ENCODE measurements at places on chromosomes 7 and 10. TPM values are rescaled to one million over a fixed set of nuclear protein-coding genes. Genes with fewer than 3 reads are reported as not detected.

CAPZA2 gene
- total RNA-seq, result 178 TPM

ZSCAN25 gene
- total RNA-seq, result 9.3 TPM

ANLN gene
- total RNA-seq, result 80.4 TPM

LRGUK gene
- total RNA-seq, result 0.60 TPM

PNLIP gene
- not detected for total RNA-seq

TRPV5 gene
- total RNA-seq, result not detected

GPR26 gene
- total RNA-seq, result not detected

STAMBPL1 gene
- 34.3 TPM for total RNA-seq

RBP4 gene
- total RNA-seq, result 10.4 TPM

XRCC2 gene
- total RNA-seq, result 3.3 TPM

IFIT5 gene
- total RNA-seq, result 9.6 TPM

HOXA5 gene
- total RNA-seq, result 3.7 TPM

PPP1R17 gene
- total RNA-seq, result not detected

AGK gene
- total RNA-seq, result 27.8 TPM

ZMIZ1 gene
- total RNA-seq, result 53.4 TPM

ZCCHC24 gene
- 4.4 TPM for total RNA-seq

PRSS1 gene
- total RNA-seq, result not detected

NKX2-3 gene
- total RNA-seq, result 0.07 TPM

PAPOLB gene
- total RNA-seq, result not detected

SPDYE2 gene
- total RNA-seq, result not detected

RBP3 gene
- total RNA-seq, result not detected

DAGLB gene
- total RNA-seq, result 20.2 TPM

CUBN gene
- total RNA-seq, result not detected

CALHM1 gene
- not detected for total RNA-seq

TEX36 gene
- total RNA-seq, result not detected

ASAH2 gene
- 0.38 TPM for total RNA-seq

OR9A2 gene
- total RNA-seq, result not detected

SPDYE3 gene
- not detected for total RNA-seq

LIMK1 gene
- total RNA-seq, result 28.4 TPM

ZNF138 gene
- total RNA-seq, result 3.3 TPM

TLL2 gene
- total RNA-seq, result 0.17 TPM

XPNPEP1 gene
- 34.0 TPM for total RNA-seq

WDFY4 gene
- total RNA-seq, result not detected

ABCA13 gene
- 0.06 TPM for total RNA-seq

UCMA gene
- total RNA-seq, result not detected

GPER1 gene
- 1.1 TPM for total RNA-seq

NODAL gene
- total RNA-seq, result not detected

ERLIN1 gene
- total RNA-seq, result 50.0 TPM

MMP21 gene
- total RNA-seq, result not detected

NXPH1 gene
- total RNA-seq, result not detected

CHST3 gene
- 51.6 TPM for total RNA-seq

CDHR1 gene
- 0.07 TPM for total RNA-seq

PDE1C gene
- total RNA-seq, result 3.8 TPM

RELN gene
- total RNA-seq, result 0.01 TPM

POLR2J2 gene
- total RNA-seq, result 0.28 TPM

VWDE gene
- total RNA-seq, result 0.76 TPM

KNDC1 gene
- total RNA-seq, result 1.4 TPM

VIPR2 gene
- total RNA-seq, result 0.03 TPM

UNCX gene
- not detected for total RNA-seq
